T-helper 17 cell (primary cell): ENCODE measurements at places on chromosomes 7 and 10. TPM values are rescaled to one million over a fixed set of nuclear protein-coding genes. Genes with fewer than 3 reads are reported as not detected.

C7orf57 gene
- total RNA-seq, result 0.30 TPM

LIPM gene
- not detected for total RNA-seq

DPP6 gene
- total RNA-seq, result not detected

UPK3B gene
- 1.8 TPM for total RNA-seq

TAS2R5 gene
- total RNA-seq, result 0.90 TPM

NACAD gene
- total RNA-seq, result 0.47 TPM

GBF1 gene
- total RNA-seq, result 42.8 TPM

CLDN12 gene
- 1.6 TPM for total RNA-seq

FANK1 gene
- 0.60 TPM for total RNA-seq

NANOS1 gene
- total RNA-seq, result 0.15 TPM

RET gene
- total RNA-seq, result not detected

RHOBTB1 gene
- total RNA-seq, result 0.37 TPM

XRCC2 gene
- 0.50 TPM for total RNA-seq

CYP26C1 gene
- 0.20 TPM for total RNA-seq

GPR141 gene
- total RNA-seq, result not detected

SAMD9L gene
- 24.7 TPM for total RNA-seq

ZNF503 gene
- total RNA-seq, result 0.12 TPM

PILRB gene
- 71.6 TPM for total RNA-seq

SH2D4B gene
- total RNA-seq, result 0.18 TPM

AEBP1 gene
- 4.2 TPM for total RNA-seq

VIPR2 gene
- not detected for total RNA-seq

ALKBH4 gene
- total RNA-seq, result 4.4 TPM

ADAMTS14 gene
- not detected for total RNA-seq

TET1 gene
- total RNA-seq, result 2.8 TPM

NEUROD6 gene
- not detected for total RNA-seq
